ENCODE measurements at places on chromosomes 1 and 21. TPM values are rescaled to one million over a fixed set of nuclear protein-coding genes. Genes with fewer than 3 reads are reported as not detected.

Gene NUAK2
- total RNA-seq: 9.2 TPM

Gene BGLAP
- total RNA-seq: 2.7 TPM

Gene MANEAL
- 9.9 TPM for total RNA-seq

Gene ENSA
- total RNA-seq: 373 TPM

Gene GJA4
- 3.2 TPM for total RNA-seq

Gene NHLH2
- total RNA-seq: 0.73 TPM

Gene DYNLT5
- 0.42 TPM for total RNA-seq

Gene CFAP107
- not detected for total RNA-seq

Gene CITED4
- total RNA-seq: 13.9 TPM

Gene MTARC2
- total RNA-seq: 13.0 TPM

Gene HES3
- total RNA-seq: 38.8 TPM

Gene SELENOF
- 196 TPM for total RNA-seq

Gene DENND2D
- not detected for total RNA-seq

Gene ITGB2
- 1.4 TPM for total RNA-seq

Gene TAS1R1
- 0.15 TPM for total RNA-seq

DNA sequence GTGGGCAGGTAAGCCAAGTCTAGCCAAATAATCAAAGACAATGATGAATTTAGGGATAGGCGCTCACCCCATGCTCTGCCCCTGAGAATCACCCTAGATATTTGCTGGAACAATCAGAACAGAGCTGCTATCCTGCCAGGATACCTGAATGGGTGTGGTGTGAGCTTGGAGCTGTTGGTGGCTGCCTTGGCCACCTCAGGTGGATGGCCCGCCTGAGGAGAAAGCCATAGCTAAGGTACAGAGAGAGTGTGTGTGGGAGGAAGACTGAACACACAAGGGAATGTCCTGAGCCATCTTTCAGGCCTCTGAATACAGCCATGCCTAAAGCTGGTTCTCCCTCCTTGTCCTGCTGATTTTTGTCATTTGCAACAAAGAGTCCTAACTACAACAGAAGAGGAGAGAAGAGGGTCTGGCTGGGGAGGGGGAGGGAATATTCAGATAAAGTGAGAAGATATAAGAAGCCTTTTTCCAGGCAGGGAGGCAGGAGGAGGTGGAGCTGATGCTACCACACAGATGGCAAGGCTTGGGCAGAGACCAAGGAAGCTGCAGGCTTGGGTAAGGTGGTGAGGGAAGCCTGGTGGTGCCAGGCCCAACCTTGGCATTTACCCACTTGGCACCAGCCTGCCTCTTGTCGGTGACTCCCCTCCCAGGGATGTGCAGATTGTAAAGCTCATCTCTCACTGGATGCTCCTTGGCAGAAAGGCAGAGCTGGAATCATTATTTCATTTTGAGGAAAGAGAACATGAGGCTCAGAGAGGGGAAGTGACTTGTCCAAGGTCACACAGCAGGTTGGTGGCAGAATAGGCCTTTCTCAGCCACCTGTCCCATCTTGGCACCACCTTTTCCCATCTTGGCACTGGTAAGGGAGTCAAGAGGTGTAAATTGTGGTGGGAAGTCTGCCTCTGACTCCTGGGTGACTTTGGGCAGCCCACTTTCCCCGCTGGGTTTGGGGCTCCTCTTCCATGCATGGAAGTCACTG lies 49.7 kb downstream of the NKAIN1 start:
- no peak for DNase-seq

DNA sequence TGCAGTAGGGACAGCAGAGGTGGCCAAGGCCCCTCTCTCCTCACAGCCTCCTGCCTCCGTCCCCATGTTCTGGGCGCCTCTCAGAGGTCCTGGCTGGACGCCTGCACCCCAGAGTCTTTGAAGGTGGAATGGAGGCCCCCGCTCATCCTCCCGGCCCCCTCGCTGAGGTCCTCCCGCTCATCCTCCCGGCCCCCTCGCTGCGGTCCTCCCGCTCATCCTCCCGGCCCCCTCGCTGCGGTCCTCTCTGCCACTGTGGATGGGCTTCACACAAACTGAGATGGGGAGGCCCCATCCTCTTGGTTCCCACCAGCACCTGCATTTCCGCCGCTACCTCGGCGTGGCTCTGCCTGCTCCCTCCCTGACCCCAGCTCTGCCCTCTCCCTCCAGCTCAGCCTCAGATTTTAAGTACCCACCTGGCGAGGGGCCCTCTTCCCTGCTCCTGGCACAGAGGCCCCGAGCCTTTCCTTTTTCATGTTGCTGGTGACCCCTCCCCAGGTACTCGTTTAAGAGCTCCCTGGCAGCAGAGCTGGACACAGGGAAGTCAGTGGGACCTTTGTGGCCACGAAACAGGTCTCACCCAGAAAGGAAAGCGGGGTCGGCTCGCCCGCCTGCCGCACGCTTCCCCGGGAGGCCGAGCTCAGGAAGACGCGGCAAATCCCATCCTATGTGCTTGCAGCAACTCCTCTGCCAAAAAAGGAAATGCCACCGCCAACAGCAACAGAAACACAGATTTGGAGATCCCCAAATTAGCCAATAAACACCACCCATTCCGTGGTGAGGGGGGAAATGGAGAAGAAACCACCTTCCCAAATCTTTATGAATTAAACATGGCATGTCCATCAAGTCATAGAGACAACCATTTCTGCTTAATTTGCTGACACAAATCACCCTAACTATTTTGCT lies 143.7 kb downstream of the PRDM16 start:
- no peak for DNase-seq

- no peak for DNase-seq
Observed at GRCh38 chr1:203088441-203088840, 2.6 kb upstream of the MYOG start.

DNA sequence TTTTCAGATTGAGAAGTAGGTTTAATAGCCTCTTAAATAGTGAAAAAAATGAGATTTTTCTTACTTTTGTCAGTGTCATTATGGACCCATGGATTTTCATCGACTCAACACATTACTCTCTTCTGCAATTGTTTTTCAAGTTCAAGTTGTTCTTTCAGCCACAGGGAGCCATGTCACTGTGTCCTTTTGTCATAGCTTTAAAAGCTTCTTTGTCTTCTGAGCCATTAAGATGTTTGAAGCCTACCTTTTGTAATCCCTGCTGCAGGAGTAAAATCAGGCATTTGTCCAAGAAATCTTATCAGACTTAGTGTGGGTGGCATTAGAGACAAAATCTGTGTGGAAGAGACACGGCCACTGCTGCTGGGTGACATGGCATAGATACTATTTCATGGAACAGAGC lies 92.8 kb upstream of the ZP4 start:
- DNase-seq: no peak

DNA sequence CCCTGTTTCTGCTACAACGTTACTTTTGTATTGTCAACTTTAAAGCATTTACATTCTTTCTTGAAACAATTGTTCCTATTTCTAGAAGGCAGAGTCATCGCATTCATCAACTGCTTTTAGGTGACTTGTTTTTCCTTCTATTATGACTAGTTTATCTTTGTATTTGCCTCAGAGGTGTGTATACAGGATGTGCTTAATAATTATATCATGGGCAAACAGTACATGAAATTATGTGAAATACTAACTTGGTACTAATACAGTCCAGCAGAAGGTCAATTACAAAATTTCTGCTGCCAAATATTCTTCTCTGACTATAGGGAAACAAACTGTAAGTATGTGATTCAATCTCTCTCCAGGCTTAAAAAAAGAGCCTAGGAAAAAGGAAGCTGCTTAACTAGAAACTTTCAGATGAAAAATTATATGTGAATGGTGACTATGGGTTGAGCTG lies 101.6 kb downstream of the C4BPA start:
- no peak for DNase-seq

DNA sequence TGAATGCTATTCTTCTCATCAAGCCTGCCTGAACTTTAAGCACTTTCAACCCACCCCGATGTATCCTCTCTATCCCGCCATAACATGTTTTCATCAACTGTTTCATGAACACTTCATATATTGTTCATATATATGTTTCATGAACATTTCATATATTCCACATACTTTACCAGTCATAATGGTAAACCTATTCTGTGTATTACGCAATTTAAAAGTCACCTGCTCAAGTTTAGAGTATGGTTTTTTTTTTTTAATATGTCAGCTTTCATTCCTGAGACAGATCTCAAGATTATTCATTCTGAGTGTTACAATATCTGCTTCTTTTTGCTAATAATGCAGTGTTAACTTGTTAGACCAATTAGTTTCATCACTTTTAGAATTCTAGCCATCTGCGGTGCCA lies 140.7 kb downstream of the SIPA1L2 start:
- no peak for DNase-seq

- peak; percentile 87 for DNase-seq
Observed at GRCh38 chr1:10507111-10507879, 32.5 kb downstream of the PEX14 start.

- DNase-seq: peak; percentile 81
Observed at GRCh38 chr1:9960706-9961562, 17.7 kb downstream of the NMNAT1 start.

GRCh38 chr1:207821464-207822045 lies 69.7 kb downstream of the CD46 start:
- DNase-seq: peak; percentile 39

- DNase-seq: no peak
Observed at GRCh38 chr1:188514917-188515316, 1686.2 kb downstream of the PLA2G4A start.

GRCh38 chr21:34983680-34984086 lies 65.4 kb downstream of the RUNX1 start:
- DNase-seq: no peak

DNA sequence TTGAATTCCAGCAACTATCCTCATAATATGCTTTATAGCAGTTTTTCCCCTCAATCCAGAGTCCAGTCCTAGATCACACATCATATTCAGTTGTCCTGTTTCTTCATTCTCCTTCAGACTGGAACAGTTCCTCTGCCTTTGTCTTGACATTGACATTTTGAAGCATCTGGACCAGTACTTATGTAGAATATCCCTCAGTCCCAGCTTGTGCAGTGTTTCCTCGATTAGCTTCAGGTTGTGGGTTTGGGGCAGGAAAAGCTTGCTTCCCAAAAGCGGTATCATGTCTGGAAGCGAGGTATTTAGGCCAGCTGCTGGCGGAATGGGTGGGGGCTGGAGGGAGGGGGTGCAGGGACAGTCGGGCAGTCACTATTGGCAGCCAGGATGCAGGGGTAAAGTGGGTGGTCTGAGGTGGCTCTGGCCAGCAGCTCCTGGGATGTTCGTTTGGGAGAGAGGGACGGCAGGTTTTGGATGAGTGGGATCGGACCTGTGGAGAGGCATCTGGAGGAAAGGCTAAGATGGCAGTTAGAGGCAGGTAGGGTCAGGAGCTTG lies 6.5 kb downstream of the THEMIS2 start:
- no peak for DNase-seq

DNA sequence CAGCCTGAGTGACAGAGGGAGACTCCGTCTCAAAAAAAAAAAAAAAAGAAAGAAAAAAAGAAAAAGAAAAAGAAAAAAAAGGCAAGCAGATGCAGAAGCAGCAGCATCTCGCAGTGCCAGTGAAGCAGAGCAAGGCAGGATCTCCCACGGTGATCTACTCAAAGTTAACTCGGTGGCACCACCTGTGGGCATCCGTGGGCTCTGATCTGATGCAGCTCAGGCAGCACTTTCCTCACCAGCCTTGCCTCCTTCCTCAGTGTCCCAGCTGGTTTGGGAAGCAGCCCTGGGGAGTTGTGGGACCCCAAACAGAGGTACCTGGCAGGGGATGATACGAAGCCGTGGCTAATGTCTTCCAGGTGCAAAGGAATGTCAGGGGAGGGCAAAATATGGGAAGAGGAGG lies 104.3 kb upstream of the KRTAP19-8 start:
- peak; percentile 45 for DNase-seq

- DNase-seq: no peak
Observed at GRCh38 chr1:52550447-52550846, 2.4 kb downstream of the TUT4 start.

DNA sequence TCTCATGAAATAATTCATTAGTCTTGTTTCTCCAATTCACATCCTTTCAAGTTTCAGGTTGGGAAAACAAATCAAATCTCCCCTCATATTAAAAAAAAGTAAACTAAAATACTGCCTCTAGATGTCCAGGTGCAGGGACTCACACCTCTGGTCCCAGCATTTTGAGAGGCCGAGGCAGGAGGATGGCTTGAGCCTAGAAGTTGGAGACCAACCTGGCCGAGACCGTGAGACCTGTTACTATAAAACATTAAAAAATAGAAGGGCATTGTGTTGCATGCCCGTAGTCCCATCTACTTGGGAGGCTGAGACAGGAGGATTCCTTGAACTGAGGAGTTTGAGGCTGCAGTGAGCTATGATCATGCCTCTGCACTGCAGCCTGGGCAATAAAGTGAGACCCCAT lies 61.9 kb downstream of the ST6GALNAC5 start:
- no peak for DNase-seq

DNA sequence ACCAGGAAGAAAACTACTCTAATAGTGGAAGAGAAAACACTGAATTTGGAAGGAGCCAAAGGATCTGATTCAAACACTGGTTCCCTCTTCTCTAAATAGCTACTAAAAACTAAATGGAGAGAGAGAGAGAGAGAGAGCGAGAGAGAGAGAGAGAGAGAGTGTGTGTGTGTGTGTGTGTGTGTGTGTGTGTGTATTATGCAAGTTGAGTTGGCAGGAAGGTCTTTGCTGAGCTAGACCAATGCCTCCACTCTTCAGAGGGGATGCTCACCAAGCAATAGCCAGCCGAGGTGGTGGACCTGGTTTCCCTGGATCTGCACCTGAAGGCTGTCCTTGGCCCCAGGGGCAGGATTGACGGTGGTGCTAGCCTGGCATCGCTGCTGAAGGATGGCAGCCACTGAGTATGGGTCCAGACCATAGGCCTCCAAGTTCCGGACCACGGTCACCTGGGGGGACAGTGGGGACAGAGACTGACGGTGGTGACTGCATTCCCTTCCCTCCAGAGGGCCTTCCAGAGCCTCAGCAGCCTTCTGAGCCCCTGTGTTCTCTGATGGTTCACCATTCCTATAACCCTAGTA lies 18.8 kb downstream of the EIF2D start:
- no peak for DNase-seq

- DNase-seq: no peak
Observed at GRCh38 chr1:116164604-116165368, 53.6 kb downstream of the MAB21L3 start.

GRCh38 chr1:151443846-151444782 lies 15.2 kb downstream of the POGZ start:
- DNase-seq: peak; percentile 66

DNA sequence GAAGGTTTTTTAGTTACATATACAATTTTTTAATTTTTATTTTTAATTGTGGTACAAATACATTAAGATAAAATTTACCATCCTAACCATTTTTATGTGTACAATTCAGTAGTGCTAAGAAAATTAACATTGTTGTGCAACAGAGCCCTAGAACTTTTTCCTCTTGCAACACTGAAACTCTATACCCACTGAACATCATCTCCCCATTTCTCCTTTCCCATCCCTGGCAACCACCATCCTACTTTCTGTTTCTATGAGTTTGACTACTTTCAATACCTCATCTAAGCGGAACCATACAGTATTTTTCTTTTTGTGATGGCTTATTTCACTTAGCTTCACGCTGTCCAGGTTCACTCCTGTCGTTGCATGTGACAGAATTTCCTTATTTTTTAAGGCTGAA lies 54.1 kb downstream of the PALMD start:
- DNase-seq: no peak
